ENCODE measurements at places on chromosomes 12 and 14.

GRCh38 chr12:64010069-64010686, 165.7 kb downstream of the SRGAP1 start:
- DNase-seq = no peak

- DNase-seq = no peak
Measured at GRCh38 chr12:34388636-34389377, 366.5 kb downstream of the ALG10 start.

DNA sequence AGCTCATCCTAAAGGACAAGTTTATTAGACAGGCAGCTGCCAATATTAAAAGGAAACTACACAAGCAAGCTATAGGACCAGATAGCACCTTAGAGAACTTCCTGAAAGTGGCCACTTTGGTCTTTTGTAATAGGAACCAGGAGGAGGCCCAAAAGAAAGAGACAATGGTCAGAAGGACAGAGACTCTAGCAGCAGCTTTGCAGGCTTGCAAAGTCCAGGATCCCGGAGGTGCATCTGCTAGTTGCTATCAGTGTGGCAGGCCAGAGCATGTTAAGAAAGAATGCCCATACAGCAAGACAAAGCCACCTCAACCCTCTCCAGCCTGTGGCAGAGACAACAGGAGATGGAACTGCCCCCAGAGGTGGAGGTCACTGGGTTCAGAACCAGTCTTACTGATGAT, 23.4 kb downstream of the APOBEC1 start:
- DNase-seq = no peak

- DNase-seq = no peak
Measured at GRCh38 chr12:18546399-18546798, 191.4 kb downstream of the PLCZ1 start.

GRCh38 chr14:74176400-74176793, 62.9 kb upstream of the VSX2 start:
- no peak for DNase-seq

- DNase-seq = no peak
Measured at GRCh38 chr12:92088805-92089204, 56.8 kb downstream of the BTG1 start.

- DNase-seq = no peak
Measured at GRCh38 chr14:20400589-20400964, 12.7 kb downstream of the TEP1 start.

DNA sequence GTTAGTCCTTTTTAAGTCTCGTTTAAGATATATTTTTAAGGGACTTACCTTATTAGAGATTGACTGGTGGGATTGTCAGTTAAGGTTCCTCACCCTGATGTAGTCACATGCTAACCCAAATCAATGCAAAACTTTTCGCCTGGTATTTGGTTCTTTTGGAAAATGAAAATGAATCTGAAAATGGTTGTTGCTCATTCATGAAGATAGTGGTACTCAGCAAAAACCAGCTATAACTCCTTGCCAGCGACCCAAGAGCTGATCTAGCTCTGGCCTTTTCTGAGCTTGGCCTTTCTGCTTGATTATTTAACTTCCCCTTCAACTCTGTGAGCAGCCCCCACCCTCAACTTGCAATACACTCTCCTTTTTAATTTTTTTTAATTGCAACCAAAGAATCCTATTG, 85.0 kb upstream of the GTF2A1 start:
- DNase-seq = no peak

GRCh38 chr12:9961106-9961505, 10.1 kb upstream of the CLEC12A start:
- no peak for DNase-seq

DNA sequence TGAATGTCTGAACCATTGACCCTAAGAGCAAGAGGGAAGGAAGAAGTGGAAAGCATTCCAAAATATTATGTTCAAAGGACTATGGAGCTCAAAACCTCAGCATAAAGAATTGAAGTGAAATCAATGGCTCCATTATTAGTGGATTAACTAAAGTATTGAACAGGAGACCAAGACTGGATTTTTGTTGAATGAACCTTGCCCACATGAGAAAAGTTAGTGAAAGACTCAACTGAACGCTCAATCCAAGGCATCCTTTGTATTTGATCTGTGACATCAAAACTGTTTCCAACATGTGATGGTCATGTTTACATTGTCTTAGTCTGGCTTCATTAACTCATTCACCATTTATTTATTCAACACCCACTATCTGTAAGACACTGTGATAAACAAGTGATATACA, 161.0 kb downstream of the CNTN1 start:
- no peak for DNase-seq

GRCh38 chr14:85529803-85530574, at the start of gene FLRT2:
Gene FLRT2, plus strand, starts transcription at chr14:85530144. Its CDS starts 91,371 bp downstream, at chr14:85621515.
- no peak for DNase-seq

GRCh38 chr12:70840656-70841350, 79.7 kb downstream of the PTPRR start:
- DNase-seq = no peak

DNA sequence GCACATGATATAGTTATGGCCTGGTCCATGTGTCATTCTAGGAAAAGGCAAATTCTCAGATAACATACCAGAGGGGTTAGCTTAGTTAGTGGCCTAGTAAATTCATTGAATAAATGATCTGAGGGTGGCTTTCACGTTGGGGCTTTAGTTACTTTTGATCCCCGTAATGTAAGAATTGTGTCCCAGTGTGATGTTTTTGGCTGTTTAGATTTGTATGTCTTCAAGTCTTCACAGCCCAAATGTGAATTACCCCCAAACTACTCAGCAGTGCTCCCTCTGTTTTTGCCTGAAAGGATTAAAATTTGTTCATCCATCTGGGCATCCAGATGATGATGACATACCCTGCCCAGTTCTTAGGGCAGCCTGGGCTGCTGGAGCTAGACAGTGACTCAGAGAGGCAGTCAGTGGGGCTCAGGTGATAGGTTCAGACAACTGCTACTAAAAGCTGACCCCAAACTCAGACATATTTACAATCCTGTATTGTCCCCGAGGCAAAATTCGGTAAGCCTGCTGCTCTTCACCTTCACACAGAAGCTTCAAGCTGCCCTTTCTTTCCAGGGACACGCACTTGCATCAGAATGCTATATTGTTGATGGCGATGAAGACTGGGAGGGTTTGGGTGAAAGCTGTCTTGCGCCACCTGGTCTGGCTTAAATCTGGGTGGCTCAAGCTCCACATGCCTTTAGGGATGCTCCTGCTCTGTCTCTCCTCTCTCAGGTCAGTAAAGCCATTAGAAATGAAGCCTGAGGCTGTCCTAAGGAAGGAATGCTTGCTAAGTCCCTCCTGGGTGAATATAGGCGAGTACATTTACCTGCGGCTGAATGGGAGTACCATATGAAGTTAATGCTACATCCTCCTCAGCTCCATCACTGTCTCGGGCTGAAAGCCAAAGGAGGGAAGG, 10.3 kb downstream of the GPRC5D start:
- DNase-seq = no peak

- DNase-seq = no peak
Measured at GRCh38 chr12:116677202-116677661, 60.6 kb downstream of the SPRING1 start.
